ENCODE measurements at places on chromosomes 3 and 15.

DNA sequence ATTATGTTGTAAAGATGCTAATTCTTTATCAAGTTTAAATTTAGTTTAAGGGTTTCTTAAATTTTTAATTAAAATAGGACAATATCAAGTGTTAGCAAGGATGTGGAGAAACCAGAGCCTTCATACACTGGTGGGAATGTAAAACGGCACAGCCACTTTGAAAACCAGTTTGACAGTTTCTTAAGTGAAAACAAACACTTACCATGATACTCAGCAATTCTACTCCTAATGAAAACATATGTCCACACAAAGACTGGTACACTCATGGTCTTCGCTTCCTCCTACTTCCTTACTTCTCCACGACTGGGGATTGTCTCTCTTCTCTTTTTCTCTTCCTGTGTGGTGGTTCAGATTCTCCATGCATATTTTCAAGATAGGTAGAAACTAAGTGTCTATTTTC lies 9.2 kb downstream of the SKIC8 start:
- no peak for DNase-seq

- no peak for DNase-seq
These were observed 82.9 kb downstream of the RAP2B start for GRCh38 chr3:153244961-153245360.

GRCh38 chr3:51908026-51908425 lies 4.9 kb upstream of the IQCF1 start:
- DNase-seq, result no peak

- DNase-seq, result no peak
These were observed 50.9 kb downstream of the EMC4 start for GRCh38 chr15:34275721-34276120.

DNA sequence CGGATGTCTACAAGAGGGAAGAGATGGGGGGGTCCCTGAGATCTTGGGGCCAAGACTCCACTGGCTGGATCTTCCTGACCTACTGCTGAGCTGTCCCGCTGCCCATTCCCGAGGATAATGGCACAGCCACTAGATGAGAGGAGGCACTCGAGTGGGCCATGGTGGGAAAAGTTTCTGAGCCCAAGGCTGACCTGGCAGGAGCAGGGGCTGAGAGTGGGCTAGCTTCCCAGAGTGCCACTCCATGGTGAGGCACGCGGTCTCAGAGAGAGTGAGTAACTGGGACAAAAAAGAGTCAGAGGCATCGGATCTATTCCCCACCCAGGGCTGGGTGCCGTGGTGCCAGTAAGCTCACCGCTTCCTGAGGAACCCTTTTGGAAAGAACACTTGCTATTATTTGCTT lies 10.9 kb downstream of the SLC51B start:
- DNase-seq, result no peak

DNA sequence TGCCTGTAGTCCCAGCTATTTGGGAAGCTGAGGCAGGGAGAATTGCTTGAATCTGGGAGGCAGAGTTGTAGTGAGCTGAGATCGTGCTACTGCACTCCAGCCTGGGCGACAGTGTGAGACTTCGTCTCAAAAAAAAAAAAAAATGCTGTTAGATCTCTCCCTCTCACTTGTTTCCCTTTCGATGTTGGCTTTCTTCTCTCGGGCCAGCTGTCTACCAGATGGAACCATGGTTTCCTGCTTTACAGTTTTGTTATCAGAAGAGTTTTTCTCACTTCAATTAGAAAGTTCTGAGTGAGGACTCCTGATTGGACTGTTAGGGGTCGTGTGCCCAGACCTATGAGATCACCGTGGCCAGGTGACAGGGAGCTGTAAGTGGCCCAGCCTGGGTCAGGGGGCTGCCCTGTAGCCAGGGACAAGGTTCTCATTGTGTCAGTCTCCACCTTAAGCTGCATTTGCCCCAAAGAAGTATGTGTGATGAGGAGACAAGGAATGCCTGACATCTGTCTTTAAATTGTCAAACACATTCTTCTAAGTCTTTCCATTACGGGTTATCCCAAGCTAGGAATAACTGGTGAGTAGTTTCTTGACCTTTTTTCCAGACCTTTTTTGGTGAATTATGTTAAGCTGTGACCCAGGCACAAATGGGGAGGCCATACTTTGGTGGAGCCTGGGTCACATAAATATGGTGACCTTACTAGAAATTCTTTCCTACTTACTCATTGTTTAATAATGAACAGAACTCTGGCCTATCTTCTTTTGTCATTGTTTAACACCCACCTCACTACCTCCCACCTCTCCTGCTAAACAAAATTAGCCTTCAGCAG lies 25.2 kb downstream of the SNAPC5 start:
- no peak for DNase-seq
